B cell (primary cell): ENCODE measurements at places on chromosomes 3 and 15.

DNA sequence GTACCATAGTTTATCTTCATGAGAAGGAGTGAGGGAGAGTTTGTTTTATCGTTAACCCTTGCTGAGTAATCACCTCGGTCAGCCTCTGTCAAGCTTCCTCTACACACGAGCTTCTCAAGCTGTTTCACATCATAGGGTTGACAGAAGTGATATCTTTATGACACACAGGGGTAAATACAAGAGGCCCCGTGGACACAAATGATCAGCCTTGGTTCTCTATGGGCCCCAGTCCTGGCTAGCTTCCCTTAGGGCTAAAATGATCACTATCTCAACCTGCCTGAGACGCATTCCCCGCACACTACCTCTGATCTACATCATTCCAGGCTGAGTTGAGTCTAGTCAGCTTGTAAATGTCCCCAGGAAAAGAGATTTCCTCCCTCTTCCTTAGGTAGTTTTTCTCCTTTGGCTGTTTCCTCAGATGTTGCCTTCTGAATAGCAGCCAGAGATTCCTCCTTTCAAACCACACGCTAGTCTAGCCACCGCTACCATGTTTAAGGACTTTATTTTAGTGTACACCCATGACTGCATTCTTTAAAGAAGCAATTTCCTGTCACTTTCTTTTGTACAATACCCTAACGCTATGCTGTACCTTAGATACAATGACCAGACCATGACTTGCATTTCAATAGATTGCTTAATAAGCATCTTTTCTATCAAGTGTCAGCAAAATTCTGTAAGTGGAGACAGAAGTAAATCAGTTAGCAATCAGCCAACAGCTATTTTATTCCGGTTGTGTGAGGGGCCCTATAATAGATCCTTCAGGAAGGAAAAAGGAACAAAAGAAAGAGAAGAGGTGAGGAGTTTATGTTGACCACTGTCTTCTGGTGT lies 35.1 kb upstream of the PPARG start:
- DNase-seq, result no peak

DNA sequence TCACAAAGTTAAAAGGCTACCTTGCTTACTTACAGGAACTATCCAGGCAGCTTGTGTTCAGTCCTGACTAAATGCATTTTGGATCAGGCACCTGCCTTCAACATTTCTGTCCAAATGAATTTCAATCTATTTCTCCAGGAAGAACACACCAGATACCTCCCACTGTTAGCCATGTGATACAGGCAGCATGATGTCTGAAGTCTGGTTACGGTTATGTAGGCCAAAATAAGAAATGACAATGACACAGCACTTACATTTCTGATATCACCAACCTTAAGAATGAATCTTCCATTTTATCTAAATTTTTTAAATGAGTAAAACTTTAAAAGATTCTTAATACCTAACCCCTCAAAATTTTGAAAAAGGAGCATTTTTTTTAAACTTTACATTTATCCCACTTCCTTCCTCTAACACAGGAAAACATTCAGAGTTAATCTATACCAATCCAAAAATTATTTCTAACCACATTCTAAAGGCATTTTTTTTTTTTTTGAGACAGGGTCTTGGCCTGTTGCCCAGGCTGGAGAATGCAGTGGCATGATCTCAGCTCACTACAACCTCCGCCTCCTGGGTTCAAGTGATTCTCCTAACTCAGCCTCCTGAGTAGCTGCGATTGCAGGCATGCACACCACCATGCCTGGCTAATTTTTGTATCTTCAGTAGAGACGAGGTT lies at the start of gene MAP4:
MAP4 (minus strand) TSS at position 116 of the 673 bp plus-strand sequence. CDS start 17,556 bp downstream, outside the sequence.
- DNase-seq, result no peak

GRCh38 chr3:33541918-33542317 lies 101.7 kb upstream of the UBP1 start:
- DNase-seq, result no peak

- DNase-seq, result no peak
Measured at GRCh38 chr3:39203860-39204259, 11.5 kb upstream of the XIRP1 start.

DNA sequence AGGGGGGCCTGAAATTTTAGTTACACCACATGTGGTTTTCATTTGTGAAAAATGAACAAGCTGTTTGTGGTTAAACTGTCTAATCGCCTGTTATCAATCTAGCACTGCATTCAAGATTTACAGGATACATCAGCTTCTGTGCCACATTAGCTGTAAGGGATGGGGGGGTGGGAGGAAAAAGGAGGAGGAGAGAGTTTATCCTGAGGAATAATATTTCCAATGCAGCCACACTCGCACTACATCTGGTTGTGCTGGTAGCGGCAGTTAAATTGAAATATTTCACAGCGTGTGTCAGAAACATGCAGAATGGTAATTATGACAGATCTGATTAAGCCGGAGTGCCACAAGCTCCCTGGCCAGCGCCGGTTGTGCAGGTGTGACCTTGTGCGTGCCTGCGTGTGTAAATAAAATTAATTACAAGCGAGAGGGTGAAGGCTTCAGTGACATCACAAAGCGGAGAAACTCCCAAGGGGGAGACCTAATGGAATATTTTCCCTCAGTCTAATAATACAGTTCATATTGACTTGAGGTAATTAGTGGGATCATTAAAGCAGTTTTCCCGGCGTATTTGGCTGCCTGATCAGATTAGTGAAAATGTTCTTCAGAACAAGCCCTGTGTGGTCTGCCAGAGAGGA lies 55.5 kb downstream of the SATB1 start:
- DNase-seq, result no peak

DNA sequence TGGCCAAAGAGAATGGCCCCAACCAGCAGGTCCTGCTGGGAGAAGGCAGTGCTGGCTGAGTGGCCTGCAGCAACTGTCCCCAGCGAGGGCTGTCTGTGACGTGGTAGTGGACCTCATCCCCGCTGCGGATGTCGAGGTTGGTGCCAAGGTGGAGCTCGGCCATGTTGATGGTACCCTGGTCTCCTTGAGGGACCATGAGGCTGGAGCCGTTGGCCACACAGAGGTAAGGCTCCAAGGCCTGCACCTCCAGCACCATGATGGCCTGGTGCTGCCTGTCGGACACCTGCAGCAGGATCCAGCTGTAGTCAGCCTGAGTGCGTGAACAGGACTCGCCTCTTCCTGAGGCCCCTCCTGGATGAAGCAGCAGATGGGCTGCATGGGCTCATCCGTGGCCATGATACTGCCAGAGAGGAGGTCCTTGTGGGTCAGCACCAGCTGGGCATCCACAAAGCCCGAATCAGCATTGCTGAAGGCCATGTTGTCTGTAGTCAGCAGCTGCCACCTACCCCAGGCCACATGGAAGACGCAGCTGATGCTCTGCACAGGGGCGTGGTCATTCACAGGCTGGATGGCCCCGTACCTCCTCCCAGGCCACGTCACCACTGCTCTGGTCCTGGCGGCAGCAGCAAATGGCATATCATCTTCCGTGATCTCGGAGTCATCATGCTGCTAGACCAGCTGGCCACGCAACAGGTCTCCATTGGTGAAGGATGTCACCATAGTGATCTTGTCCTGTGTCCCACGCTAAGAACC lies 167.5 kb downstream of the GOLGA6L4 start:
- DNase-seq, result no peak

DNA sequence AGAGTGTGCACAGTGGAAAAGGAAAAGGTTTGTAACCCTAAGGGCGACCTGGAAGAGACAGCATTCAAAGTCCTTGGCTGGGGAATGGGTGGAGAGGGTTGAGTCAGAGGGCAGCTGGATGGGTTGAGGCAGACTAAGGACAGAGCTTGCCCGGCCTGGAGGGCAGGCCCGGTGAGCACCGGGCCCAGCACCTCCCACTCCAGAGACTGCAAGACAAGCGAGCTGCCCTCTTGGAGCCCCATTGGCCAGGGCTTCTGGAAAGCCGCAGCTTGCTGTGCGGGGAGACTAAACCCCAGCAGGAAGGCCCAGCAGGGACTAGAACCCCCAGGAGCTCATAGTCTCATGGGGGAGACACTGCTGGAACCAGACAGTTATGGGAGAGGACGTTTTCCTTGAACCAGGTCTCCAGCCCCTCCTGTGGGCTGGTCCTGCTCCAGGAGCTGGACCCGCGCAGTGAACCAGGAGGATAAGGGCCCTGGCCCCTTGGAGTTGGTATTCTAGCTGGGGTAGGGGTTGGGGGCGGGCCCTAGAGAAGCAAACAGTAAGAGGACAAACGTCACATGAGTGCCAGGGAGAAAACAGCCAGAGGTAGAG lies 59.1 kb downstream of the RGMA start:
- no peak for DNase-seq

- no peak for DNase-seq
Measured at GRCh38 chr3:182973047-182973446, 7.3 kb downstream of the DCUN1D1 start.
